ENCODE measurements at places on chromosomes 4 and X. TPM values are rescaled to one million over a fixed set of nuclear protein-coding genes. Genes with fewer than 3 reads are reported as not detected.

PCSK1N gene
- total RNA-seq, result 112 TPM

ATP5ME gene
- total RNA-seq, result 265 TPM

EGF gene
- total RNA-seq, result 8.6 TPM

HS3ST1 gene
- total RNA-seq, result 0.26 TPM

CCSER1 gene
- total RNA-seq, result 2.3 TPM

FANCB gene
- 4.3 TPM for total RNA-seq

GLRA3 gene
- not detected for total RNA-seq

Measured in Caki2 (cell line).